HFFc6 (cell line): ENCODE measurements at places on chromosomes 6 and 20.

DNA sequence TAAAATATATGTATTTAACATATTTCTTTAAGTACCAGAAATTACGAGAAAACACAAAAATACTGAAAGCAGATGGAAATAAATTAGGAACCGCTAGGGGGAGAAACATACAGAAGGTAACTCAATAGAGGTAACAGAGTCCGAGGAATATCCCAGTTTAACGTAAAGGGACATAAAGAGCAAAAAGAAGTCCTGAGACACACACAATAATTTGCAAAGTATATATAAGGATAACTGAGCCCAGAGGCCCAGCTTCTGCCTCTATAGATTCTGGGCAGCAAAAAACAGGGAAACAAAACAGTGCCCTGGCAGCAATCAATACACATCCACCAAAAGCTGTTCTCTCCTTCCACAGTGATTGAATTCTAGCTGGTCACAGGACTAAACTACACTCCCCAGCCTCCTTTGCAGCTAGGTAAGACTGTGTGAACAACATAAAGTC is 15.1 kb downstream of the TBC1D32 start:
- DNase-seq = no peak

- DNase-seq = peak; percentile 80
Measured at GRCh38 chr20:49345524-49345923, 67.7 kb upstream of the ZNFX1 start.

DNA sequence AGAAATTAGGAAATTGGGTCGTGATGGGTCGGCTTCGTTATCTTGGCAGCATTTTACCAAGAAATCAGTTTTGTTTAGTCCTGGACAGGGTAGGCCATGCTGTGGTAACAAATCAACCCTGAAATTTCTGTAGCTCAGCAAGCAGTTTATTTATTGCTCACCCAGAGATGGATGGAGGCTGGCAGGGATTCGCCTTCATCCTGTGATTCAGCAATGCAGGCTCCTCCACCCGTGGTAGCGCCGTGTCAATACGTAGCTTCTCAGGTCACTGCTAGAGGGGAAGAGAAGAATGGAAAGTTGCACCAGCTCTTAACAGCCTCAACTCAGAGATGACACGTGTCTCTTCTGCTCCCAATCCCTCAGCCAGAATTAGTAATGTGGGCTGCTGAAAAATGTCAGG is 157.0 kb upstream of the SGK1 start:
- no peak for DNase-seq

- DNase-seq = peak; percentile 32
Measured at GRCh38 chr6:15431762-15432483, 186.1 kb downstream of the JARID2 start.
